ENCODE measurements at places on chromosomes 5 and 9. TPM values are rescaled to one million over a fixed set of nuclear protein-coding genes. Genes with fewer than 3 reads are reported as not detected.

The RUSC2 gene
- 116 TPM for total RNA-seq

The PDGFRB gene
- total RNA-seq, result 341 TPM

The KIAA1958 gene
- 2.0 TPM for total RNA-seq

The UNC13B gene
- total RNA-seq, result 26.5 TPM

The TMC1 gene
- not detected for total RNA-seq

The DBH gene
- not detected for total RNA-seq

The ARHGAP26 gene
- 34.9 TPM for total RNA-seq

The NUTM2G gene
- total RNA-seq, result not detected

The LCN12 gene
- not detected for total RNA-seq

The PPP3R2 gene
- total RNA-seq, result not detected

The SLC4A9 gene
- not detected for total RNA-seq

The RNF180 gene
- total RNA-seq, result 7.9 TPM

The CCL27 gene
- 9.3 TPM for total RNA-seq

The RNF208 gene
- total RNA-seq, result 6.7 TPM

The PCDHGB1 gene
- total RNA-seq, result 1.8 TPM

The TRAF1 gene
- total RNA-seq, result 16.7 TPM

The RPL37 gene
- 22.1 TPM for total RNA-seq

The ACOT12 gene
- not detected for total RNA-seq

The ANKDD1B gene
- total RNA-seq, result not detected

The AK8 gene
- total RNA-seq, result not detected

The SNCB gene
- total RNA-seq, result not detected

The FOXD4L5 gene
- total RNA-seq, result not detected

The SPINK4 gene
- not detected for total RNA-seq

The ARID3C gene
- total RNA-seq, result not detected

The PCDHB2 gene
- total RNA-seq, result 1.4 TPM

The LRRC26 gene
- not detected for total RNA-seq

The TICAM2 gene
- 0.53 TPM for total RNA-seq
